Posterior vena cava (tissue), 2 donors: ENCODE measurements at places on chromosomes 13 and 19. TPM values are rescaled to one million over a fixed set of nuclear protein-coding genes. Genes with fewer than 3 reads are reported as not detected.

Gene FCAR
- total RNA-seq, result 2.0 TPM

GRCh38 chr13:45441633-45442032 is 23.1 kb upstream of the COG3 start:
- no peak for DNase-seq

DNA sequence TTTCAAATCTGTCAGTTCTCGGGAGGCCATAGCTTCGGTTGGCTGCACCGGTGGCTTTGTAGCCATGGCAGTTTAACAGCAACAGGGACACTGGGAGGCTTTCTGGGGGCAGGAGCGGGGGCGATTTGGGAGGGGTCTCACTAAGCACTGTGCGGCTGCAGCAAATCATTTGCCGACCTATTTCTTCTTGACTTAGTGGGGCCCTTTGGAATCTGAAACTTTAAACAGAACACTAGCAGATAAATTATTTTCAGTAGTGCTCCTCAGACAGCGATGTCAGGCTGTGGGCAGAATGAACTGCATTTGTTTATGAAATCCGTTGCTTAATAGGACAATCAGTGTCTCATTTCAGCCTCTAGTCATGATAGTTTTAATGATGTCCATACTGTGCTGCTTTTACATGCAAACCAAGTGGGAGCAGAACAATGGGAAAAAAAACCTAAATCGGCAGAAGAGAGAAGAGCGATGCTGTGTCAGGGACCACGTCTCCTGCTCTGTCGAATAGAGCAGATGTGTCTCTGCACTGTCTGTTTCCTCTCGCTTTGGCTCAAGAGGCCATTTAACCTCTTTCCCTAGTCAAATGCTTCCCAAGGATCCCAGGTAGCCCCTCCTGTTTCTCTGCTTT is 211.9 kb downstream of the OLFM4 start:
- DNase-seq, result no peak

GRCh38 chr13:94129490-94129894 is 350.0 kb downstream of the DCT start:
- DNase-seq, result no peak

DNA sequence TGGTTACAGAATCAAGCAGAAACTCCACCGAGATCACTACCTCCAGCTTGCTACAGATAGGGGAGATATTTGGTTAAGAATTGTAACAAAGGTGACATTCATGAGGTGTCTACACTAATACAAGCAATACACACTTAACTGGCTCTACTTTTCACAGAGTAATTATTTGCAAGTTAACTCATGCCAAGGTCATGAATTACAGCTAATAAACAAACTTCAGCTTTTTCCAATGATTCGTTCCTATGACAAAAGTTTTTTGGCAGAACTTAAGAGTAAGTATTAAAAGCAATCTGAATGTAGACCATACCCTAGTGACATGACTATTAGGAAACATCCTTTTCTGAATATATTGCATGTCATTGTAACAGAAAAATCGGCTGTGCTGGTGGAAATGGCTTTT is 72.1 kb downstream of the LHFPL6 start:
- DNase-seq, result no peak
